ENCODE measurements at places on chromosomes 3 and 15.

DNA sequence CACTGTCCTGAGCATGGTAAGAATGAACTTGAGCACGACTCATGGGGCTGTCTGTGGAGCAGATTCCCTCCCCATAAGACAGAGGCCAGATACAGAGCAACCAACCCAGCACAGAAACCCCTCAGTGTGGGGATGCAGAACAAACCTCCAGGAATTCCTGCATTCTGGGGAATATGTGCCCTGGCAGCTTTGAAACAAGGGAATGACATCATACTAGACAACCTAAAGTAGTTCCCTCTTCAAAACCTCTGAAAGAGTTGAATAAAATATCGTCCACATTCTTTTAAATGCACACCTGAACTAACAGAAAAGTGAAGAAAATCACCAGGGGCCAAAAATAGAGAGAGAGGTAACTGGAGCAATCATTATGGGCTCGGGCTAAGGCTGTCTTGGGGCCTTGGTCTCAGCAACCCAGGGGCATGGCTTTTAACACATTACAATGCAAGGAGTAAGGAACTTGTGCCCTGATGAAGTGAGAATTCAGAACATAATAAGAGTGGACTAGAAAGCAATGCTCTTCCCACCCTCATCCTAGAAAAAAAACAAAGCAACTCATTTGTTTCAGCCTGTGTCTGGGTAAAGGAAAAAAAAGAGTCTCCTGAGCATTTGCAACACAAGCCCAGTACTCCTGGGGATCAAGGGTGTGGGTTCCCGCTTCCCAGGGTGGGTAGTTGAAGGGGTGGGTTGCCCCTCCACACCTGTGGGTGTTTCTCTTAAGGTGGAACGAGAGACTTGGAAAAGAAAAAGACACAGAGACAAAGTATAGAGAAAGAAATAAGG is 43.9 kb downstream of the ADIPOQ start:
- no peak for DNase-seq

GRCh38 chr15:37995461-37996347 is 61.3 kb downstream of the TMCO5A start:
- no peak for DNase-seq

DNA sequence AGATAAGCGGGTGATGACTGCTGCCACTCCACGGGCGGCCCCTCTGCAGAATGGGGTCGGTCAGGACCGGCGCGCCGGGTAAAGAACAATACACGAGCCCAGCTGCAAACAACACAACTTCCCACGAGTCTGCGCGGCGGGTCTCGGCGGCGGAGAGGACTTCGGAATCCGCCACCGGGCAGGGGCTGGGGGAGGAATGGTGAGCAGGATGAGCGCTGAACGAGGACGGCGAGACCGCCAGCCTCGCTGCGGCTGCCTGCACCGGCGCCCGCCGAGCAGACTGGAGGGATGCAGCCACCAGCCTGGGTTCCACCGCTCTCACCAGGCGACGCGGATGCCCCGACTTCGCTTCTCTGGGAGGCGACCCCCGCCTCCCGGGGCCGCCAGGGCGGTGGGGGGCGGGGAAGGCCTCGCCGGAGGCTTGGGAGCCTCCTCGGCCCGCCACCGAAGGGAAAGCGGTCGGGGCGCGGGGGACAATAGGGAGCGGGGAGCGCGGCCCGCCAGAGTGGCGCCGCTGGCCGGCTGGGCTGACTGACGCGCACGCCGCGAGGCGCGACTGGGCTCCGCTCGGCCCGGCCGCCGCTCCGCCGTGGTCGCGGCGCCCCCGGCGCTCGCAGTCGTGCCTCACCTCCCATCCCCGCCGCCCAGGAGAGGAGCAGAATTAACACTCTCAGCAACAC is 515 bp downstream of the ADAM10 start:
- peak; percentile 22 for DNase-seq

DNA sequence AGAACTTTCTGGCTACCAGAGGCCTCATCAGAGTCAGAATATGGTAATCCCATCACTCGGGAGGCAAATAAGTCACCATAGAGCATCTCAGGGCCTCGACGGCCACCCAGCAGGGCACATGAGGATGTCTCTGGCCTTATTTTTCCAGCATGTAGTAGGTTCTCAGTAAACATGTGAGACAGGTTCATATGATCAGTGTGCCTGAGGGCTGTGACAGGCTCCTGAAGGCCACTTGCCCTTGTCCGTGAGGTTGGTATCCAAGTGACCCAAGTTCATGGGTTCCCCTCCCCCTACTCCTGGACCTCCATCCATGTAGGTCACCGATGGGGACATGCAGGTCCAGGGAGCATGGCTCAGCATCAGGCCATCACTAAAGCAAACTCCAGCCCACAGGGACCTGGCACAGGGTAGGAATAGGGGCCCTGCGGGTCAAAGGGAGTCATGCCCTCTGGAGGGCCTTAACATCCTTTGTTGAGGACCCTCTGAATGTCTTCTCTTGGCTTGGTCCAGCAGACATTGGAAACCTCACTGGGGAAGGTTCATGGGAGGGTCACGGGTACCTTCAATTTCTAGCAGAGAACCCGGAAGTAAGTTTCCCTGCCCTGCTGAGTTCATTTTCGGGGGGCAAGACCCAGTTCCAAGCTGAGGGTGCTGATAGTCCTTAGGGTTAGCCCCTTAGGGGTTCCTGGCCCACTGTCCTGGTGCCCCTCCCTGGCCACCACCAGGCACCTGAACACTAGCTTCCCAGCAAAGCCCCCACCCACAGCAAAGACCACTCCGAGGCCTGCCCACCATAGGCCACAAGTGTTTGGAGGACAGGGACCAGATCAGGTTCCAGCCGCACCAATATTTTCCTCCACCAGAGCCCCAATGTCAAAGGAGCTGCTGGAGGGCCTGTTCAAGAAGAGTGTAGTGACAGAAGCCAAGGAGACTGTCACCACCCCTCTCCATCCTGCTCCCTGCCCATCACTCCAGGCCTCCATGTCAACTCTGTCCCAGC is 61.1 kb downstream of the ZNF445 start:
- DNase-seq, result no peak

GRCh38 chr3:100548053-100548452 is 55.6 kb downstream of the TMEM45A start:
- DNase-seq, result no peak

GRCh38 chr15:32952901-32953532 is 235.2 kb downstream of the GREM1 start:
- no peak for DNase-seq

DNA sequence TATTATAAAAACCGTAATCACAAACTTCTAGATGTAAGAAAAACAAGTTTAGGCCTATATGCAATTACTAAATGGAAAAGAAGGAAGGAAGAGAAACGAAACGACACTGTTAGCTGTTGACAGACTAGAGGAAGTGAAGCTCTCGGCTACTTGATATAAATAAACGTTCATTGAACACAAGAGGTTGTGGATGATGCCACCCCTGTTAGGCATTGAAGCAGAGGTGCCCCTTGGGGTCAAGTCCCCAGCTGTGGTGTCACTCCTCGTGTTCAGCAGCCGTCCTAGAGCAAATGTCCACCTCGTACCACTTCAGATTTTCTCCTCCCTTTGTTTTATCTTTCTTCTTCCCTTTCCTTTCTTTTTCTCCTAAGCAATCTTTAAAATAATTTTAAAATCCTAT is 146.5 kb upstream of the UBE2E1 start:
- no peak for DNase-seq

GRCh38 chr3:26422415-26422814 is 200.2 kb upstream of the LRRC3B start:
- DNase-seq, result no peak

DNA sequence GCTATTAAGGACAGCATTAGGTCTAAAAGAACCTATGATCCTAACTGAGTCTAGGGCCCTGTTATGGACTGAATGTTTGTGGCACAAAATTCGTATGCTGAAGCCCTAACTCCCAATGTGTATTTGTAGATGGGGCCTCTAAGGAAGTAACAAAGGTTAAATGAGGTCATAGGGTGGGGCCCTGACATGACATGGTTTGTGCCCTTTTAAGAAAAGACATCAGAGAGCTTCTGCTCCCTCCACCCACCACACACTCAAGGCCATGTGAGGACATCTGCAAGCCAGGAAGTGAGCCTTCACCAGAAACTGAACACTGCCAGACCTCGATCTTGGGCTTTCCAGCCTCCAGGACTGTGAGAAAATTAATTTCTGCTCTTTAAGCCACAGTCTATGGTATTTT is 49.2 kb downstream of the PHC3 start:
- DNase-seq, result no peak

- no peak for DNase-seq
Measured at GRCh38 chr15:81216422-81216821, 19.7 kb downstream of the IL16 start.

- DNase-seq, result no peak
Measured at GRCh38 chr3:182108371-182108770, 396.6 kb downstream of the SOX2 start.

DNA sequence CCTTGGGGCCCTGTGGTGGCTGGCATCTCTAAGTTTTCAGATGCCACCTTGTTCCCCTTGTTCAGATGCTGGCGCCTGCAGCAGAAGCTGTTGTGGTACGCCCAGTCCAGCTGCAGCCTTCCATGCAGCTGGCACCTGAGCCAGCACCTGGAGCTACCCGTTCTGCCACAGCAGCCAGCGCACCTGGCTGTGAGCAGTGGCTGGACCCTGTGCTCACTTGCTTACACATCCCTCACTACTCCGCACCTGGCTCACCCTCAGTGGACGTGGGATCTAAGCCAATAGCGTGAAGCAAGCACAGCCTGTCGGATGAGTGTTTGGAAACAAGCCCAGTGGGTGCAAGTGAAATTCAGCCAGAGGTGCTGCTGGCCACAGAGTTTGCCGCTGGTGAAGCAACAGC is 607.5 kb upstream of the BCHE start:
- DNase-seq, result no peak

All from activated CD8-positive, alpha-beta memory T cell treated with anti-CD3 and anti-CD28 coated beads for 48 hours (primary cell).